ENCODE measurements at places on chromosomes 3 and 15.

DNA sequence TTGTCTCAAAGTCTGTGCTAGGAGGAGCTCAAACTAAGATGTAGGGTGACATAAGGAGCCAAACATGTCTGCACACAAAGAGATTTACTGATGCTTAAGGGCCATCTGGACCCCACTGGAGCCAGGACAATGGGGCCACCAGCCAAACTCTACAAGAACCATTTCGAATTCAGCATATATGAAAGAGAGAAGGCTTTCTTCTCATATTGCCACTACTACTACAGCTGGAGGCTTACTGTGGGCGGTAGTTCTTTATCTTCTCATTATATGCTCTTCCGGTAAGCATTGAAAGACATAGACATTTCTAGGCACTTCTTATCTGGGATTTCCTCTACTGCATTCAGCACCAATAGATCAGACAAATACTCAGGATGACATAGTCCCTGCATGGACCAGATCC is 404.4 kb upstream of the PROK2 start:
- no peak for DNase-seq

DNA sequence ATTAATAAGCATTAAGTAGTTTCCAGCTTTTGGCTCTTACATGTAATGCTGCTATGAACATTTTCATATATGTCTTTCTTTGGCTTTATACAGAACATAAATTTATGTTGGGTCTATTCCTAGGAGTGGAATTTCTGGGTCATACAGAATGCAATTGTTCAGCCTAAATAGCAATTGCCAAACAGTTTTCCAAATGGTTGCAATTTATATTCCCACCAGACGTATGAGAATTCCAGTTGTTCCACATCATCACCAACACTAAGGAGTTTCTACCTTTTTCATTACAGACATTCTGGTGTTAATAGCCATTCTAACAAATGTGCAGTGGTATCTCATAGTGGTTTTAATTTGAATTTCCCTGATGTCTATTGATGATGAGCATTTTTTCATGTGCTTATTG is 160.1 kb upstream of the TMC3 start:
- DNase-seq: no peak

DNA sequence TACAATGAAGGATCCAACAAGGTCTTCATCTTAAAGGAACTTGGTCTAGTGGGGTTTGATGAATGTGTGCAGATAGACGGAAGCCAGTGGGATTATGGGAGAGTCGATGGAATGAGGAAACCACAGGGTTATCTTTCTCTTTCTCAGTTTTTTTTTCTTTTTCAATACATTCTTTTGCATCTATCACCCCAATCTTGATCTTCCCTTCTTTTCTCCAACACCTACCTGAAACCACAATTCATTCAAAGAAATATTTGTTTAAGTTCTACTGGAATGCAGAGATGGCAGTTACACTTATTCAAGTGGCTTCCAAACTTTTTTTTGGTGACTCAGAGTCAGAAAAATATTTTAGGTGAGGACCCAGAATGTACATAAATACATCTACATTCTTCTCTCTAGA is 1.7 kb downstream of the TMEM212 start:
- DNase-seq: no peak

GRCh38 chr3:123660900-123661299 is 76.0 kb upstream of the HACD2 start:
- DNase-seq: no peak

GRCh38 chr3:115698851-115699591 is 75.7 kb downstream of the GAP43 start:
- DNase-seq: no peak

DNA sequence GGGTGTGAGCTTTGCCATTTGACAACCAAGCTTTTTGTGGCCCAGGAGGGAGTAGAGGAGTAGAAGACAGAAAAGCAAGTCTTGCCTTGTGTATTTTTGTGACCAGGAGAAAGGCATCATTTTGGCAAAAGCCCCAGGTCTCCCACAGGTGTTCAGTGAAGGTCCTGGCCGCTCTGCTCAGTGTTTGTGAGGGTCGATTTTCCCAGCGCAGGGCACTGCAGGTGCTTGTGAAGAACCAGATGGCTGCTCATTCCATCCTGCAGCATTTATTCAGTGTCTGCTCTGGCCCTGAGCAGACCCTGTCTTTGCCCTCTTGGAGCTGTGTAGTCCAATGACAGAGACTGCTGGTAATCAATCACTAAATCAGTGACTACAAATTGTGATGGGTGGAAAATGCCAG is 19.5 kb downstream of the TRAK1 start:
- no peak for DNase-seq

- DNase-seq: no peak
Measured at GRCh38 chr3:196284396-196284795, 3.1 kb downstream of the PCYT1A start.

GRCh38 chr15:80160570-80161156 is 7.9 kb downstream of the FAH start:
- peak; percentile 28 for DNase-seq

- no peak for DNase-seq
Measured at GRCh38 chr3:126345641-126346460, 11.4 kb downstream of the KLF15 start.

- DNase-seq: no peak
Measured at GRCh38 chr3:136249593-136249992, 547 bp upstream of the PCCB start.

DNA sequence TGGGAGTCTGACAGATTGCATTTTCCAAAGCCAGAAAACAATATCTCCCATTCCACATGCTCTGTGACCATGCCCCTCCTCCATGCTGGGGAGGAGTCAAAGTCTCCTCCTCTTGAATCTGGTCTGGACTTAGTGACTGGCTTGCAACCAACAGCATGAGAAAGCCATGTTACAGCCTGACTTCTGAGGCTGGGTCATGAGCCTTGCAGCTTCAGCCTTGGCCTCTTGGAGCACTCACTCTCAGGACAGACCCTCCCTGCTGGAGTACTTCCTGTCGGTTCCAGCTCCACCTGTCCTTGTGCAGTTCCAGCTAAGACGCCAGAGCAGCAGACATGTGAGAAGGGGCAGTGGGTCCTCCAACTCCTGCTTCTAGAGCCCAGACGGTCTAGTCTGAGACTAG is 49.7 kb upstream of the RBSN start:
- DNase-seq: no peak

DNA sequence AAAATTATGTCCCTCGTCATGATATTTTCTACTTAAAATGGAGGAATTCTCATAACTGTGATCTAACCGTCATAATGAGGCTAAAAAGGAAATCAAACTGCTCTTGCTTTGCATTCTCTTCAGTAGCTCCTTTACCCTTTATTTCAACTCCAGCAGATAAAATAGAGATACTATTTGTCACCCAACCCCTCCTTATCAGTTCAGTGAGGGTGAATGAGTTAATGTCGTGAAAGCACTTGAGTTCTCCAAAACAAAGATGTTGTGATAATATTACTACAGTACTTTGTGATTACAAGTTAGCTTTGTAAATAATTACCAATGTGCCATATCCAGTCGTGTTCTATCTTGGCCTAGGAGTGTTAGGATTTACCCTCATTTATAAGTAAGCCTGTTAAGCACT is 63.4 kb upstream of the ANKRD28 start:
- DNase-seq: no peak

DNA sequence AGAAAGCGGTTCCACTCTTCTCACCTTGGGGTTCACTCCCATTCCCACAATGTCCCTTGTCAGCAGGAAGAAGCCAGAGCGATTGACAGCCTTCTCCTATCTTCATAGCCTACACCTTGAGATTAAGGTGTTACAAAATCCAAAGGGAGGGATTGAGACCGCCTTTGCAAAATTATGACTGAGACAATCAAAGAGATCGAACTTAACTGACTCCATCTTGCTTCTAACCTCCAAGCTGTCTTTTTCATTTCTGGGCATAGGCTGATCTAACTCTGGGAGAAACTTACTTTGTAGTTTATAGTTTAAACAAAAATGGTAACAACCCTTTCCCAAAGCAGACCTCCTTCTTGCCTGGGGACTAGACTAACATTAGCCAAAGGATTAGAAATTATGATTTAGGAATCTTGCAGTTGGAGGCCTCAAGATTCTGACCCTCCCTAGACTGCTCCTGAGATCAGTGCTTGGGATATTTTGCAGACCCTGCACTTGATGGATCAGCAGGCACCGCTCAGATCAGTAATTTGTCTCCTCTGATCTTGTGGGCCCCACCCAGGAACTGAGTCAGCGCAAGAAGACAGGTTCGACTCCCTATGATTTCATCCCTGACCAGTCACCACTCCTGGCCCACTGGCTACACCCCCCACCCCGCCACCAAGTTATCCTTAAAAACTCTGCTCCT is 40.0 kb downstream of the PAQR5 start:
- DNase-seq: no peak

DNA sequence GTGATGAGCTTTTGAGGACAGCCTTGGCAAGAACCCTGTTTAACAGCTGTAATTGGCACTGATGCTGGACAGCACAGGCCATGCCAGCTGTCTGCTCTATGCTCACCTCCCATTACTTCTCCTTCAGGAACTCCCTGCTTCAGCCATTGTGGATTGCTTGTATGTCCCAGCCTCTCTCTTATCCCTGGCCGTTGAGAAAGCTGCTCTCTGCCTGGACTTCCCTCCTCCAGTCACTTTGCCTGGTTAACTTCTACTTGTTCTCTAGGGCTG is 444.5 kb downstream of the EPHB1 start:
- DNase-seq: no peak

- DNase-seq: no peak
Measured at GRCh38 chr3:194570235-194570634, 63.0 kb downstream of the TMEM44 start.

GRCh38 chr3:196145468-196146262 is 63.8 kb upstream of the TFRC start:
- DNase-seq: no peak

GRCh38 chr3:9301798-9302197 is 52.4 kb upstream of the SRGAP3 start:
- no peak for DNase-seq

DNA sequence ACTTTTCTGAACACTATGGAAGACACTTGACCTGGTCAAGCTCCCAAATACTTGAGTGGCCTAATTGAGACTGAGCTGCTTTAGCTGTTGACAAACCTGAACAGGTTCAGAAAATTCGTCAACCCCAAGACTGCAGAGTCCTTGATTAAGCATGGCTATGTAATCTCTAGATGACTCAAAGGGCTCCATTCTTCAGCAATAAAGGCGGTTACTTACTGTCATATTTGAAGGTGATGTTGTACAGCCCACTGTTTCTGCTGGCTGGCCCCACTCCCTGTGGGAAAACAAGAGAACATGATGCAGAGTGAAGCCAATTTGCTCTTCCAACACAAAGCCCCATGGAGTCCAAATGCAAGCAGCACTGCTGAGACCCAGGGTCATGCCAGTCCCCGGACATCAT is 45.1 kb downstream of the IL17RD start:
- no peak for DNase-seq

- DNase-seq: no peak
Measured at GRCh38 chr3:183213415-183214276, 39.4 kb upstream of the B3GNT5 start.

DNA sequence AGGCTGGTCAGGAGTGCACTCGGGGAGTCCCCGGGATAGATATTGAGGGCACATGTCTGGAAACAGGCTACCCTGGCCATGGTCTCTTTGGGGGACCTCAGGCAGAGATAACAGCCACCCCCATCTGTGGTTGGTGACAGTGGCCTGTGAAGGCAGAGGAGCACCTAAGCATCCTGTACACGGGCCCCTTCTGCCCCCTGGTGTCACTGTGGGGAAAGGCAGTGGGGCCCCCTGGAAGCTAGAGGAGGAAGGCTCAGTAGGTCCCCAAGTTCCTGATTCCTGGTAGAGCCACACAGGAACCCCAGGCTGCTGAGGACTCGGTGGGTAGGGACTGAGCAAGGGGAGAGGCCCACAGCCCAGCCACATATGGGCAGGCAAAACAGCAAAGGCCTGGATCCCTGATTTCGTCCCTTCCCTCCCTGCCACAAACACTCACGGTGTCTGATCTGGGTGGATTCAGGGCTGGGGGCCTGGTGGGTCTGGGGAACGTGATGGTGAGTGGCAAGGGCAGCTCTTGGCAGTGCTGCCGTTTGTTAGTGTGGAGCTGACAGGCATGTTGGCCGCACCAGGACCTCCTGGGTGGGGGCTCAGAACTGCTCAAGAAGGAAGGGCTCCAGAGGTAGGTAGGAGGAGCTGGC is 14.1 kb upstream of the CXCR6 start:
- DNase-seq: peak; percentile 45
